Cerebellum (tissue), 4 donors: ENCODE measurements at places on chromosomes 7 and 10.

GRCh38 chr10:44715136-44715535, 196.0 kb upstream of the TMEM72 start:
- DNase-seq: no peak

GRCh38 chr10:22550732-22551131, 163.6 kb downstream of the PIP4K2A start:
- DNase-seq: no peak

DNA sequence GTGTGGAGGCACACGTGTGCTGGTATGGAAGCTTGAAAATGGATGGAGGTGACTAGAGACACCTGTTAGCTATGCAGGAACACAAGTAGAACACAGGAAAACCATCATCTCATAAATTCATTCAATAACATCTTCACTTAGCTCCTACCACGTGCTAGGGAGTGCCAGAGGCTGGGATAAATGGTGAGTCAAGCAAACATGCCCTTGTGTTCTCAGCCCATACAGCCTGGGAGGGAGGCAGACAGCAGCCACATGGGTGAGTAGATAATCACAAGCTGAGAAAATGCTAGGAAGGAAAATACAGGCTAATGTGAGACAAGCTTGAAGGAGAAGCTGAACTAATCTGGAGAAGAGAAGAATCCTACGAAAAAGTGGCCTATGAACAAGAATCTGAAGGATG, 468.0 kb upstream of the ZMIZ1 start:
- DNase-seq: no peak

DNA sequence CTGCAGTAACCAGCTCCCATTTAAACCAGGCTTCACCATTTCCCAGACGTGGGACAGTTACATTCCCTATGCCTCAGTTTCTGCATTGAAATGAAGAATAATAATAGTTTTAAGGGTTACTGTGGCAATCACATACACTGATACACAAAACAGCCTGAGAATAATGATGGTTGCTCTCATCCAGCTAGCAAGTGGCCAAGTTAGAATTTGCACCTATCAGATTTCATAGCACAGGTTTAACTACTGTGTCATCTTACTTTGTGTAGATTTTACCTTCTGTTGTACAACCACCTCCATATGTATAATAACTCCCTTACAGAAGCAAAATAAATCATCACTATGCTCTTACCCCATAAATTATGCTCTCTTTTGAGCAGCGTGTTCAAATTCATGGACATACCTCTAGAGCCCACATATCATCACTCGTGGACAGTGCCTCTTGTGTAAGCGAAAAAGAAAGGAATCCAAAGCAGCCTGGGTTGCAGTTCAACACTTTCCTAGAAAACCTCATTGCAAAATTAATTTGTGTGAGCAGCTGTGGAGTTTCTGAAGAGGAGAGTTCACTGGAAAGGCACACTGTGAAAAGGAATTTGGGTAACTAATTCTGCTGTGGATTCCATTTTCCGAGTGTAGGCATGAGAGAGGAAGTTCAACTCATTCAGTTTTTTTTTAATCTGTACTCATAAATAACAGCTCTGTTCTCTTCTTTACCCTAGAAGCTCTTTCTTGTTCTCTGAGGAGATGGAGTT, 492.5 kb downstream of the ARL4A start:
- no peak for DNase-seq

DNA sequence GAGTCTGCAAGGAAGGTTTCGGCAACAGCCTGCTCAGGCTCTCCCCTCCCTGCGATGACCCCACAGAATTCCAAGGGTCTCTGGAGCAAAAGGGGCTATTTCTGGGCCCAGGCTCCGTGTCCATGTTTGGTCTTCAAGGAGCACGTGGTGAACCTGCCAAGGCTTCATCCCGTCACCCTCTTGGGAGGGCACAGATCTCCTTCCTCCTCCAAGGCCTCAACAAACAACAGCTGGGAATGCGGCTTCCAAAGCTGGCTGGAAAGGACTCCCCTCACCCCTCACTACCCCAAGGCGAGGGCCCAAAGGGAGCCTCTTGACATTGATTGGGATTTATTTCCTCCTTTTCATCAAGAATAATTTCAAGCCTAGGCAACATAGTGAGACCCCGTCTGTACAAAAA, 14.0 kb upstream of the KPNA7 start:
- no peak for DNase-seq

DNA sequence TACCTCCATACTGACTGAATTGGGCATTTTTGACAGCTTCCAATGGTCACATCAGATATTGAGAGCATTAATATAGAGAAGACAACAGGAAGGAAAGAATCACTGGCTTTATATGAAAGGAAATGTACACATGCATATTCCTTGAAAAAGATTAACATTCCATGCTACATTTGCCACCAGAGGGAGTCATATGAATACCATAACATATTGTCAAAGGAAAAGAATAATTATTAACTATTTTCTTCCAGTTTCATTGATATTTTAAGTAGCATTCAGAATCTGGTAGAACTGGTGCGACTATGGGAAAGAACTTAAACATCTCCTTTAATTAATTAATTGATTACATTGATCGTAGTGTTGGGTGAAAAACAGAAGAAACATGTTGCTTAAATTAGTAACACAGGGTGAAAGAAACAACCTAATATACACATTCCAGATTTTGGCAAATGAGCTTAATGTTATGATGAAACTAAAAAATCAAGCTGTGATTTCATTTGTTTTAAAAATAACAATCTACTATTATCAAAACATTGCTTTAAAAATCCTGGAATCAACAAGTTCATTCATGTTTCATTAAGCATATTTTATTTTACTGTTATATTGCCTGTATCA, 71.5 kb downstream of the GPR85 start:
- DNase-seq: peak; percentile 32

DNA sequence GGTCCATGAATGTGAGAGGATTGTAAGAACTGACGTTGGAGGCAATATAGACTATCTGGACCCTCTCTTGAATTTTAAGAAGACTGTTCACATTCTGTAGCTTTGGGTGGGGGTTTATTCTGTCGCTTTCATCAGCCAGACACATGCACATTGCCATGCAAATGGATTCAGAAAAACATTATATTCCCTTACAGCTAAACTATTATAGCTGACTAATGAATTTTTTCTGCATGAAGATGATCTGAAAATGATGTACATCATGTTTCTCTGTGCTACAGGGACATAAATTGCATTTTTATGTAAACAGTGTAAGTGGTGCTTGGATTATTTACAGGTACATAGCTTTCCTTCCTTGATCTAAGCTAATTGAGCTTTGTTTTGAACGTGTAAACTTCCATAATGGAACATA, 1.5 kb downstream of the MET start:
- DNase-seq: no peak

DNA sequence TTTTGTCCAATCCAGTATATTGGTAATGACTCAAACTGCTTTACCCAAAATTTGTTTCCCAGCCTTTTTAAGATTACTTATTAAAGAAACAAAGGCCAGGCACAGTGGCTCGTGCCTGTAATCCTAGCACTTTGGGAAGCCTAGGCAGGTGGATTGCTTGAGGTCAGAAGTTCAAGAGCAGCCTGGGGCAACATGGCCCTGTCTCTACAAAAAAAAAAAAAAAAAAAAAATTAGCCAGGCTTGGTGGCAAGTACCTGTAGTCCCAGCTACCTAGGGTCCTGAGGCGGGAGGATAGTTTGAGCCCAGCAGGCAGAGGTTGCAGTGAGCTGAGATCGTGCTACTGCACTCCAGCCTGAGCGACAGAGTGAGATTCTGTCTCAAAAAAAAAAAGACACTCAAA, 7.0 kb upstream of the ARHGAP12 start:
- DNase-seq: no peak

- no peak for DNase-seq
Measured at GRCh38 chr7:96471606-96472005, 149.7 kb upstream of the SLC25A13 start.

- DNase-seq: no peak
Measured at GRCh38 chr7:1940402-1940786, 270.3 kb downstream of the ELFN1 start.

- DNase-seq: no peak
Measured at GRCh38 chr10:77592946-77593636, 44.5 kb downstream of the KCNMA1 start.

GRCh38 chr7:1144269-1144771, 15.7 kb downstream of the ZFAND2A start:
- DNase-seq: peak; percentile 90

- DNase-seq: no peak
Measured at GRCh38 chr10:121265360-121266123, 332.7 kb downstream of the FGFR2 start.

GRCh38 chr10:95788830-95789229, 32.9 kb downstream of the ENTPD1 start:
- DNase-seq: no peak

- peak; percentile 57 for DNase-seq
Measured at GRCh38 chr10:124559372-124560132, 97.9 kb downstream of the LHPP start.

- peak; percentile 37 for DNase-seq
Measured at GRCh38 chr7:30842542-30843451, 68.9 kb upstream of the AQP1 start.

- no peak for DNase-seq
Measured at GRCh38 chr10:101075775-101076174, 14.0 kb downstream of the KAZALD1 start.

GRCh38 chr7:66430164-66430545, 198.5 kb upstream of the KCTD7 start:
- DNase-seq: no peak

DNA sequence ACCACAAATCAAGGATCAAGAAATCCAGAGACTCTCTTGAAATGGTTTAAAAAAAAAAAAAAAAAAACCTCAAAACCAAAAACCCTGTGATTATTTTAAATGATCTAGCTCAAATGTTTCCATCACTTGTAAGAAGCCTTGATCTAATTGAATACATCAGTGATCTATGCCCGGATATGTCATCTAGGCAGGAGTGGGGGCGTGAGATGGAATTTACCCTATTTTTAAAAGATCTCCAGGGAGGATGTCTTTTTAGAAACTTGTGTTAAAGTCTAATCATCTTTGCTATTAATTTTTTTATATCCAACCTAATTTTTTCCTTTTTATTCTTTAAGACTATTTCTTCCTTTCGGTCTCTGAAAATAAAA, 101.4 kb upstream of the PDLIM1 start:
- DNase-seq: no peak
